Ovary (tissue), 10 donors: ENCODE measurements at places on chromosomes 7 and 10.

- DNase-seq = no peak
Observed at GRCh38 chr10:67772894-67773511, 65.0 kb downstream of the DNAJC12 start.

DNA sequence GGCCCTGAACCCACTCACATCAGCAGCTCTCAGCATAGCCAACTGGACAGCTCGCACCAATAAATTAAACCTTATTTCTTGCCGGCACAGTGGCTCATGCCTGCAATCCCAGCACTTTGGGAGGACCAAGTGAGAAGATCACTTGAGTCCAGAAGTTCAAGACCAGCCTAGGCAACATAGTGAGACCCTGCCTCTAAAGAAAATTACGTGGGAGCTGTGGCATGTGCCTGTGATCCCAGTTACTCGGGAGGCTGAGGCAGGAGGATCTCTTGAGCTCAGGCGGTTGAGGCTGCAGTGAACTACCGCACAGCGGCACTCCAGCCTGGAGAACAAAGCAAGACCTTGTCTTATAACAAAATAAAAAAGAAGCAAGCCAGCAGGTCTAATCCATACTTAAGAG lies 75.7 kb downstream of the SEPTIN14 start:
- DNase-seq = no peak

DNA sequence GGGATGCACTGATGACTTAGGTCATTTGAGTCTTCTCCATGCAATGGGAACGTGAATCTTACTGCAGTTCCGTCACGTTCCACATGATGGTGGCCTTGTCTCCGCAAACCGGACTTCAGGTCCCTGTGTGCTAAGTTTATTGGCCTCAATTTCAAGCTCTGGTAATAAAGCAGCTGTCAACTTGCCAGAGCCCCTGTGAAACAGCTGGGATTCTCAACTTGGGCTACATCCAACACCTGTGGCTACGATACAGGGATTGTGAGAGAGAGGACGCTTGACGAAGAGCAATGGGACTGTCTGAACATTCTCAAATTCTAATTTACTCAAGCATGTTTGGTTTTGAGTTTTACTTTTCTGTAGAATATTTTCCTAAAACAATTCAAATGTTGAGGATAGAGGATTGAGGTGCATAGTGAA lies 174.2 kb downstream of the PTN start:
- peak; percentile 20 for DNase-seq

- DNase-seq = no peak
Observed at GRCh38 chr10:782751-783648, 93.5 kb upstream of the DIP2C start.

DNA sequence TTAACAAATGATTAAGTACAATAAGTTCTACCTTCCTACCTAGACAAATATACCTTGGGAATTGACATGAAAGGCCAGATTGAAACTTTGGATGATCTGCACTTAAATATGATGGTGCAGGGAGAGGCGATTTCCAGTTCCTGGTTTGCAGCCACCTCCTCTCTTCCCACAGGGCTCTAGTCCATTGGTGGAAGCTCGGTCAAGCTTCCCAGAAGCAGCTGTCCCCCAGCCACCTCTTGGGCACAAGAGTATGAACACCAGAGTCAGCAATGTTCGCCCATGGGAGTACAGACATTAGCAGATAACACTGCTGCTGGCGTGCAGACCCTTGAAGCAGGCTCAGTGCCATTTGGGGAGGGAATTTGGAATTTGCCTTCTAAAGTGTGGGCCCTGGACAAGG lies 1.5 kb upstream of the CPVL start:
- DNase-seq = no peak

- DNase-seq = no peak
Observed at GRCh38 chr7:75953931-75954330, 39.0 kb downstream of the POR start.

DNA sequence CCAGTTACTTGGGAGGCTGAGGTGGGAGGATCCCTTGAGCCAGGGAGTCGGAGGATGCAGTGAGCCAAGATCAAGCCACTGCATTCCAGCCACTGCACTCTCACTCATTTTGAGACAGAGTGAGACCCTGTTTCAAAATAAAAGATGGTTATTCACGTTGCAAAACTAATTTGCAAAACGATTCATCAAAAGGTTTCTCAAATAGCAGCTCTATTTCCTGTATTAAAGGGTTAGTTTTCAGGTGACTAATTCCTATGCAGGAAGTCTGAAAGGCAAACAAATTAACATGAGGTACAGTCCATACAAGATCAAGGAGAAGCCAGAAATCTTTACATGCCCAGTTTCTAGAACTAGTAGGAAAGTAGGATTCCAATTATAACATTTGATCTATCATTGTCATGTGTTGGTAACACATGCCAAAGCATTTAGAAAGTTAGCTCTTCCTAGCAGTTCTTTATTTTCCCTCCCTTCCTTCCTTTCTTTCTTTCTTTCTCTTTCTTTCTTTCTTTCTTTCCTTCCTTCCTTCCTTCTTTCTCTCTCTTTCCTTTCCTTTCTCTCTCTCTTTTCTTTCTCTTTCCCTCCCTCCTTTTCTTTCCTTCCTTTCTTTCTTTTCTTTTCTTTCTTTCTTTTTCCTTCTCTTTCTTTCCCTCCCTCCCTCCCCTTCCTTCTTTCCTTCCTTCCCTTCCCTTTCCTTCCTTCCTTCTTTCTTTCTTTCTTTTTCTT lies 49.3 kb downstream of the DENND2A start:
- DNase-seq = no peak

GRCh38 chr10:103040418-103040817 lies 122.3 kb downstream of the CNNM2 start:
- DNase-seq = no peak

DNA sequence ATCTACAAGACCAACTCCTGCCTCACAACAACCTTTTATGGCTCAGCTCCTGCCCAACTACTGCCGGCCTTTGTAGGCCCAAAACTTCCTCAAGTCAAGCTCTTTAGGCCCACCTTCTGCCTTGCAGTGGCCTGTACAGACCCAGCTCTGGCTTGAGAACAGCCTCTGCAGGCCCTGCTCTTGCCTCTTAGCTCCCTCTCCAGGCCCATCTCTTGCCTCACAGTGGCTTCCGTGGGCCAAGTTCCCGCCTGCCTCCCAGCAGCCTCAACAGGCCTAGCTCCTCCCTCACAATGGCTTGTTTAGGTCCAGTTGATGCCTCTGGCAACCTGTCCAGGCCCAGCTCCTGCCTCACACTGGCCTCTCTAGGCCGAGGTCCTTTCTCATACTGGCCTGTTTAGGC lies 32.4 kb upstream of the VKORC1L1 start:
- DNase-seq = no peak

DNA sequence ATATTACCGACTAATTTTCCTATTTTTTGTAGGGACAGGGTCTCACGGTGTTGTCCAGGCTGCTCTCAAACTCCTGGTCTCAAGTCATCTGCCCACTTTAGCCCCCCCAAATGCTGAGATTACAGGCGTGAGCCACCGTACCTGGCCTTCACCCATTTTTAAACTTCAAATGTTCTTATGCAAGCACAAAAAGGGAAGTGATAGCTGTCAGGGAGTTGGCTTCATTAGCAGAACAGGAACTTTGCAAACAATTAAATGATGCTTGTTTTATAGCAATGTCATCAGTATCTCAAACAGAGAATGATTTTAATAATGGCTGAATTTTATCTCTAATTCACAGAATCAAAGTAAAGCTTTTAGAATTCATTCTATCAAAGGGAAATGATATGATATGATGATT lies 49.8 kb upstream of the FAM171A1 start:
- DNase-seq = no peak

DNA sequence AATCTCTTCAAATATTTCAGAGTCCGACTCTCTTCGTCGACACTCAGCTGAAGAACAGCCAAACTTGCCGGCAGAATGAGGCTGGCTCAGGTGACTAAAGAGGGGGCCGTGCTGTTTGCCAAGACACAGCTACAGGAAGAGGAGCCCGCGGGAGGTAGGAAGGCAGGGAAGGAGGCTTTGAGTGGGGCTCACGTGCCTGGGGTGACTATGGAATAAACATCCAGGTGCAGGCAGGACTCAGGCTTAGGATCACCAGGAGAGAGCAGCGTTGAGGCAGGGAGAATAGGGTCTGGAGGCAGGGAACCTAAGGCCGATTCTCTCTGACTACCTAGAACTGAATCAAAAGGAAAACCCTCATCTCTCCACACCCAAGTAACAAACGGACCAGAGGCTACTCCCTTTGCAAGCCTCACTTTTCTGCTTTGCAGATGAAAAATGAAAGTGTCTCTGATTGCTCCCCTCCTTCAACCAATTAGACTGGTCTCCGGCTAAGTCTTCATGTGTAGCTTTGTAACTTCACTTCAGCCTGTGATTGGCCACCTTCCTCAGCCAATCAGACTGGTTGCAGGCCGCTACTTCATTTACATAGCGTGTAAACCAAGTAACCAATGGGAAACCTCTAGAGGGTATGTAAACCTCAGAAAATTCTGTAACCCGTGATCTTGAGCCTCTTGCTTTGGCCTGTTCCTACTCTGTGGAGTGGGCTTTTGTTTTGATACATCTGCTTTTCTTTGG lies 19.7 kb upstream of the BNIP3 start:
- DNase-seq = peak; percentile 56

DNA sequence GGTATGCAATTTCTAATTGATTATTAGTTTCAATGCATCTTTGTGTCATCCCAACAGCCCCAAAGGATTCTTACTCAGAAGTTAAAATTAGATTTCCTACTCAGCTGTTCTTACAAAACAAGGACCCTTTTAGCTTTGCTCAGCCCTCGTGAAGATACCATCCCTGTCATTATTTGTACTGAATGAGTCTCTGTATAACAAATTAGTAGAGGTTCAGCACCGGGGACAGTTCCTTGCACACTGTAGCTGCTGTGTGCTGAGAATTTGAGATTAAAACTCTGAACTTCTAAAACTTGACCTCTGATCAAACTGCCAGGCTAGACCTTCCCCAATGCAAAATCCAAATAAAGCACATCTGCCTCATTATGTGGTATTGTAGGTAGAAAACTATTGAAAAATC lies 299.1 kb downstream of the LHFPL3 start:
- no peak for DNase-seq

- no peak for DNase-seq
Observed at GRCh38 chr7:66669088-66669487, 40.4 kb downstream of the KCTD7 start.

DNA sequence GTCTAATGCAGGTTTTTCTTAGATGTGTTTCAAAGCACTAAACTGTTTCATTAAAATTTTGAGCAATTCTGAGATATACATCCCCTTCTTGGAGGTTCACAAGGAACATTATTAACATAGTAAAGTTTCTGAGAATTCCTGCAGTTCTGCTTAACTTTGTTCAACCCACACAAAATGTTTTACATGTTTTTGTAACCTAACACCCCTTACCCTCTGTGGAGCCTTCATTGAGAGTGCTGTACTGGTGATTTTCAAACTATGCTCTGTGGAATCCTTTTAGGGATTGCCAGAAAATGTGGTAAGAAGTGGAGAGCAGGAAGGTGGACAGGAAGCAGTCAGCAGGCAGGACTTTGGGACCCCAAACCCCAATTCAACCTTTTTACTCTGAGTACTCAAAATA lies 53.6 kb upstream of the ABCB5 start:
- no peak for DNase-seq

DNA sequence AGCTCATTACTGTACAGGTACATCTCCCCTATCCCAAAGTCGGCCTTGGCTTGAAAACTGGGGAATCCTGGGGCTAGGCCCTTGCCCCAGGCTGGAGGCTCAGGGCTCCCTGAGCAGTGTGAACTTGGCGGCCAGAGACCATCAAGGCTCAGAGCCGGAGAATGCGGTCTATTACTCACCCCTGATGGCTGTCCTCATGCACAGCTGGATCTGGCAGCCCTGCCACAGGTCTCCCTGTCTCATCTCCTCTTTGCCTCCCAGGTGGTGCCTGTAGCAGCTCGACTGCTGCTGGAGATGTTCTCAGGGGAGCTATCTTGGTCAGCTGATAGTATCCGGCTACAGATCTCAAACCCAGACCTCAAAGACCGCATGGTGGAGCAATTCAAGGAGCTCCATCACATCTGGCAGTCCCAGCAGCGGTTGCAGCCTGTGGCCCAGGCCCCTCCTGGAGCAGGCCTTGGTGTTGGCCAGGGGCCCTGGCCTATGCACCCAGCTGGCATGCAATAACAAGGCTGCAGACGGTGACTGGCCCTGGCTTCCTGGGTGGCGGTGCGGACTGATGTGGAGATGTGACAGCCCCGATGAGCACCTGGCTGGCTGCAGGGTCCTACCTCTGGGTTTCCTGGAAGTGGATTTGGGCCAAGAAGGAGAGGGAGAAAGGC lies 10.7 kb downstream of the IRF5 start:
- DNase-seq = no peak

- no peak for DNase-seq
Observed at GRCh38 chr10:57964351-57964750, 303.3 kb downstream of the IPMK start.

GRCh38 chr7:128867241-128867640 lies 4.6 kb downstream of the ATP6V1F start:
- DNase-seq = no peak

- DNase-seq = no peak
Observed at GRCh38 chr7:155590215-155591018, 44.1 kb upstream of the CNPY1 start.

- no peak for DNase-seq
Observed at GRCh38 chr7:110590415-110590814, 500.5 kb upstream of the LRRN3 start.

DNA sequence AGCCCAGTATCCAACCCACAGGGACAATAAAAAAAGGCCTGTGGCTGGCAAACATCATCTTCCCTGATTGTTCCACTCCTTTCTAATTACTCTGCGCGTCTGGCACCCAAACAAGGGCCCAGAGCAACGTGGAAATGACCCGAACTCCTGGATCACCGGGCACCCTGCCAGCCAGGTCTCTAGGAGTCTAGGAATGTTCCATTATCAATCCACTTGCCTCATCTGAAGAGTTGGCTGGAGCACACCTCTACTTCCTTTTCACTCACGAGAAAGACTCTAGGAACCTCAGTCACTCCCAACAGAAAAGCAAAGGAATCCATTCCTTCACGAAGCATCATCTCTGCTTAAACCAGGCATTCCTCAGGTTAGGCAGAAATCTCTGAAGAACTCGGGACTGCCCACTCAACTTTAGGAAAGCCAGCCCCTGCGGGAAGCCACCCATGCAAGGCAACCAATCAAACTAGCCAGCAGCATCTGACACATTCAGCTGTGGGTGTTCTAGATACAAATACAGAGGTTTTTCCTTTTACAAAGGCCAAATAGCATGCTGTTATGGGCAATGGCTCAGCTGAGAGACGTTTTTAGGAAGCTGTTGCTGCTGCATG lies 37.7 kb downstream of the ATXN7L1 start:
- DNase-seq = peak; percentile 29
